NCI-H226 (cell line): ENCODE measurements at places on chromosomes 3 and 15.

GRCh38 chr15:49814709-49815108, 193.9 kb downstream of the DTWD1 start:
- peak; percentile 43 for DNase-seq

- DNase-seq, result no peak
Observed at GRCh38 chr3:193029800-193030199, 112.1 kb upstream of the MB21D2 start.

GRCh38 chr15:34514251-34514670, 69.2 kb downstream of the GOLGA8B start:
- peak; percentile 3 for DNase-seq

DNA sequence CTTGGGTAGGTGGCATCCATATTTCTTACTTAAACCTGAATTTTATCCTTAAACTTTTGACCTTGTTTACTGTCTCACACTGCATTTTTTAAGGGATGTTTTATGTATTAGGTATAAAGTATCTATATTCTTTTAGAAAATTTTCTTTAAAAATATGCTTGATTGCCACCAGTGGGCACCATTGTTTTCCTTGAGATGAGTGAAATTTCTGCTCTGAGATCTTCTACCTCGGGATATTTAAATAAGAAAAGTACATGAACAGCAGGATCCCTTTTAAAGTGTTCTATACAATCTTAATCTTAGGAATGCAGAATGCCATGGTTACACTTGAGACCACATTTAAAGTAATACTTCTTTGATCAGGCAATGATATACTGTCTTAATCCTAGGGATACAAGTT, 108.7 kb downstream of the SLMAP start:
- no peak for DNase-seq

GRCh38 chr15:42133886-42134502, 22.4 kb downstream of the PLA2G4F start:
- peak; percentile 7 for DNase-seq

- DNase-seq, result no peak
Observed at GRCh38 chr3:105430455-105430854, 63.7 kb downstream of the ALCAM start.
